Fibroblast of the aortic adventitia (primary cell): ENCODE measurements at places on chromosomes 5 and 9. TPM values are rescaled to one million over a fixed set of nuclear protein-coding genes. Genes with fewer than 3 reads are reported as not detected.

The LSM11 gene
- total RNA-seq = 4.9 and 5.2 TPM in 2 replicates

The PCDHB9 gene
- total RNA-seq = 0.41 and 1.2 TPM in 2 replicates

The ASS1 gene
- total RNA-seq = 73.1 and 123 TPM in 2 replicates

The HK3 gene
- total RNA-seq = not detected in 2 replicates
